ENCODE measurements at places on chromosomes 7 and 10.

DNA sequence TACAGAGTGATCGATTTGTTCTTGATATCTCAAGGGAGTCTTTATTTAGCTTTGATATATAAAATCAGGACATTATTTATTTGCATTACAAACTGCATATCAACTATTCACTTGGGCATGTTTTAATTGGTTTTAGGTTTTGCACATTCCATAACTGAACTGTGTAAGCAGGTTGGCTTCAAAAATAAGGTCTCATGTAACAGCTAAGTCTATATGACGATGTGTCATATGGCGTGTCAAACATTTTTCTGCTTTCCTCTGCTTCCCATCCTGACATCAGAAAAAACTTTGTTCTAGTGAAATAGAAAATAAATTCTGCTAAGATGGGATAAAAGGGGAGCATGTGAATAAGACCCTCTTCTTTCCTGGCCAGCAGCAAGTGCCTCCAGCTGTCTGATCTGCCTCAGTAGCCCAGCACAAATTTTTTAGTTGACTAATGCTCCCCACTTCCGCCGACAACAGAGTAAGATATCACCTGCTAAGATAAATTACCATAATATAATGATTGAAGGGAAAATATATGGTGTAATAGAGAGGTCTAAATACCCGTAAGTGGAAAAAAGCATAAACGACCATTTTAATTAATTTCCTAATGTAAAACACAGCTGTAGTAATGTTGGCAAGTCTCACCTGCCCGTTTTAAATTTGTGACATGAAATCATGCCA, 180.5 kb downstream of the TAX1BP1 start:
- no peak for DNase-seq

DNA sequence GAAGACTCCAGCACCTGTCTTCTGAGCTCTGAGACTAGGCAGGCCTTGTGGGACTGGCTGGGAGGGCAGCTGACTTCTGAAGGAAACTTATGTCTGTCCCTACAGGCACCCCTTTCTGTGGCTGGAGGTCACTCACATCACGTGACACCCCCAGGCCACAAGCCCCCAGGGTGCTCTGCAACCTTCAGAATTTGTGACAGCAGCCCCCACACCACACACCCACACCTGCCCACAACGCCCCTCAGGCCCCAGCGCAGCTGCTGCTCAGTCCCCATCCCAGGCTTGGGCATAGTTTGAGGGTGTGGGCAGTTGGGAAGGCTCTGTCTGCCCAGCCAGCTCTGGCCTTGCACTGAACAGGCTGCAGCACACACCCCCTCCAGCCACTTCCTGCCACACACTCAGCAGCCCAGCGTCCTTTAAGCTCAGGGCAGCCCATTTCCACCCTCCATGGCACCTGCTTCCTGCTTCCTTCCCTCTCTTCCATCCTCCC, 80.0 kb upstream of the UNC5B start:
- DNase-seq = no peak

DNA sequence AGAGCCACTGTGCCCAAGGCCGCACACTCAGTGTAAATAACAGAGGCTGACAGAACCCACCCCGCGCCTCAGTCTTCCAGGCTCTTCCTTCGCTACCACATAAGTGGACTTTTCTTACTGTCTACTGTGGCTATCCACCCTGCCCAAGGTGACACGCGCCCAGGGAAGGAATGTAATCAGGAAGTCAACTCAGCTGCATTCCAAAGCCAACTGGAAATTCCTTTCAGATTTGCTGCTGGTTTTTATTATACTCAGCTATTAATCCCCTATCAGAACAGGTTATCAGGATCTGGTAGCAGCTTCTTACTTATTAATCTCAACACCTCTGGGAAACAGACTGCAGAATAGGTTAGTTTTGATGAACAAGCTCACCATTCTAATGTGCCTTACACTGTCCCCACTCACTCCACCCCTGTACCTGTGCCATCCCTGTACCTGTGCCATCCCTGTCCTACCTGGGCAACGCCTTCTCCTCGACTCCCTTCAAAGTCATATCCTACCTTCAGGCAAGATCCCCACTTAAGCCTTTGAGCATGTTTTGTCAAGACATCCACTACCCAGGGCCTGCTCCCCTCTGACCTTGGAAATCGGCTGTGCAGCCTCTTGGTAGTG, 90.7 kb downstream of the NHLRC2 start:
- DNase-seq = no peak

GRCh38 chr7:70660819-70661191, 471.1 kb upstream of the GALNT17 start:
- DNase-seq = no peak

DNA sequence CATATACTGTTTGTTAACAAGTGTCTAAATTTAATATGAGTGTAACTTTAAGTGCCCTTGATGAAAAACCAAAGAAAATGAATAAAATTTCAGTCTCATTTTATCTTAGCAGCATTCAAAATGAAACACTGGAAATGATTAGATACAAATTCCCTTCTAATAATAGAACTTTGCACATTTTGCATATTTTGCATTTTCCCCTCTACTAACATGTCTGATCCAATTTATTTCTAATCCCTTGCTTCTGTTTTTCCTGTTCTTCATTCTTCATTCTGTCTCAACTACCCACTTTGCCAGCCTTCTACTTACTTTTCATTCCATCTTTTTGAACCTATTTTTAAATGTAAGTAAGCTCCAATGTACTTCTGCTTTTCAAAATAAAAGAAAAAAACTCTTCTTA, 42.7 kb upstream of the SEMA3D start:
- DNase-seq = no peak

DNA sequence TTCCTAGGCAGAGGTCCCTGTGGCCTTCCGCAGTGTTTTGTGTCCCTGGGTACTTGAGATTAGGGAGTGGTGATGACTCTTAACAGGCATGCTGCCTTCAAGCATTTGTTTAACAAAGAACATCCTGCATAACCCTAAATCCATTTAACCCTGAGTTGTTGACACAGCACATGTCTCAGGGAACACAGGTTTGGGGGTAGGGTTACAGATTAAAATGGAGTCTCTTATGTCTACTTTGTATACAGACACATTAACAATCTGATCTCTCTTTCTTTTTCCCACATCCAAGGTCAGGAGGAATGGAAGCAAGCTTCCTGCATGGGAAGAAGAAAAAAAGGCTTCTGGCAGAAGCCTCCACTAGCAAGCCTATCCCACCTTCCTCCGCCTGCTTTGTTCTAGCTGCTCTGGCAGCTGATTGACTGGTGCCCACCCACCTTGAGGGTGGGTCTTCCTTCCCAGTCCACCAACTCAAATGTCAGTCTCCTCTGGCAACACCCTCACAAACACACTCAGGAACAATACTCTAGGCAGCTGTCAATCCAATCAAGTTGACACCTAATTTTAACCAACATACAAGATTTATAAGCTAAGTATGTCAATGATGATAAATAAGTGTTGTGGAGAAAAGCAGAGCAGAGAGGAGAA, 176.5 kb upstream of the CCZ1B start:
- no peak for DNase-seq

- no peak for DNase-seq
Measured at GRCh38 chr7:19351341-19352304, 206.4 kb upstream of the FERD3L start.

GRCh38 chr10:45308707-45309106, 6.7 kb downstream of the OR13A1 start:
- no peak for DNase-seq

GRCh38 chr7:130359276-130359857, 14.8 kb downstream of the CPA5 start:
- no peak for DNase-seq

- DNase-seq = no peak
Measured at GRCh38 chr7:27151341-27151930, 947 bp downstream of the HOXA3 start.

DNA sequence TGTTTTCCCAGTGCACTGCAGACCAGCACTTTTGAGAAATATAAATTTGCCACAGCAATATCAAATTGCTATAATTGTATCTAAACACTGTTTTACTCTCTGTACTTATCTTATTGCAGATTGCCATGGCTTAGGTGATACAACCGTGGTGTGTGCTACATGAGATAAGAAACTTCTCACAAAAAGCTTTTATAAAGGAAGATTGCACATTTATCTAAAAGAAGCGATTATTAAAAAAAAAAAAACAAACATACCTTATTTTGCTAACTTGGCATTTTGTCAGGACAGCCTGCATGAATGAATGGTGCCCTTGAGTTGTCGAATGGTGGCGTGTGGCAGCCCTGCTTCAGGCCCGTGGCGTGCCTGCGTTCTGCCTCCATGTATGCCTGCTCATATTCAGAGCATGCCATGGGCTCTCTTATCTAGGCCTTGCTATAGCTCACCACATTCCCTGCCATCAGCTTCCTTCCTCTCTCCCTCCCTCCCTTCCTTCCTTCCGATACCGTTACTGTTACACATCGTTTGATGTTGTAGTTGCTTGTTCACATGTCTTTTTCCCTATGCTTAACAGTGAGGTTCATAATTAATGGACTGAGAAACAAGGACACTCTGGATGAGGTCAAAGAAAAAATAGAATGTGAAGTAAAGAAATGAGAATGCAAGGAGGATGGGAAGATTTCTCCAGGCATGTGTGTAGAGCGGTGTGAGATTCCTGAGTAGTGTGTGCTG, 34.9 kb downstream of the PRKAR2B start:
- DNase-seq = no peak

- DNase-seq = no peak
Measured at GRCh38 chr10:60817398-60817805, 39.1 kb downstream of the CDK1 start.

DNA sequence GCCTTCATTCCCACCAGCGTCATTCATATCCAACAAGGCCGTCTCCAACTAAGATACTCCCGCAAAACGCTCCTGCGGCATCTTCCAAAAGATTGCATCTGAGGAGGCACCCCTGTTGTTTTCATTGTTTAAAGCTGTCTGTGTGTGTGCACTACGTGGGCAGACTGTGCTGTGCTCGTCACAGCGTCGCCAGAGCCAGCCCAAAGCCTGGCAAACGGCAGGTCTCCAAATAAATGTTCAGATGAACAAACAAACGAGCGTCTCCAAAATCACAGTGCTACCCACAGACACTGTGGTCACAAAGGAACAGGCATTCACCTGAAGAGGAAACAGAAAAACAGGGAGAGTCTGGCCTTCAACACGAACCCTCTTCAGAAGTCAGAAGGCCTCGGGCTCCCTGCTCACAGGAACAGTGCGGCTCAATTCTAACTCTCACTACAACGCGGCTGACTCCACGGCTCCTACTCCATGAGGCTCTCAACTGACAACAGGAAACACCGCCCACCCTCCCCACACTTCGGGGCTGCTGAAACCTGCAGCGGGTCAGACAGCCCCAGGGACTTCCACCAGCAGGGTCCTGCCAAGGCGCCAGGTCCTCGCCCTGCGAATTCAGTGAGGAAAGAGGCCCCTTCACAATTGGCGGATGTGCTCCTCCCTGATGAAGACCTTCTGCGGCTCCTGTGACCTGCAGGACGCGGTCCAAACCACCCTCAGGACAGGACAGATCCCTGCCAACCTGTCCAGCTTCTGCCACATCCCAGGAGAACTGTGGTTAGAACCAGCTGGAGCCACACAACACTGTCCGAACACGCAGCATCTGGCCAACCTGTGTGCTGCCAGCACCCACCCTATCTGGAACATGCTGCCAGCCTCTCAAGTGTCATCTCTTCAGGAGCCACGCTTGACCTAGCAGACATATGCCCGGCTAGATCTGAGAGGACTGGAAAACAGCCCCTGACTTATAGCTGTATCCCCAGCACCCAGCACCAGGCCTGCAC, 36.1 kb downstream of the MAD1L1 start:
- DNase-seq = no peak

DNA sequence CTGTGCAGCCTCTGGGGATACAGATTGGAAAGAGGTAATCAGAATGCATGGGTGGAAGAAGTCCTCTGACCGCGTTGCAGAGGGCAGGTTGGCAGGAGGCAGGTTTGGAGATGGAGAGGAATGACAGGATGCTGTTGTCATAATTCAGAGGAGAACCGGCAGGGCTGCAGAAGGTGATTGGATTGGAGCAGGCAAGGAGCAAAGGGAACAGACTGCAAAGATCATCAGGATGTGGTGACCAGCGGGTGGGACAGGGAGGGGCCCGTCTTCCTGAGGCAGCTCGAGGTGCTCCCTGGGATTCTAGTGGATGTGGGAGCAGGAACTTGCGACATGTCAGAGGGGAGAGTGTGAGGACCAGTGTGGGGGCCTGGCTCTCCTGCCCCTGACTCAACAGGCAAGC, 78.5 kb upstream of the PPIF start:
- no peak for DNase-seq

DNA sequence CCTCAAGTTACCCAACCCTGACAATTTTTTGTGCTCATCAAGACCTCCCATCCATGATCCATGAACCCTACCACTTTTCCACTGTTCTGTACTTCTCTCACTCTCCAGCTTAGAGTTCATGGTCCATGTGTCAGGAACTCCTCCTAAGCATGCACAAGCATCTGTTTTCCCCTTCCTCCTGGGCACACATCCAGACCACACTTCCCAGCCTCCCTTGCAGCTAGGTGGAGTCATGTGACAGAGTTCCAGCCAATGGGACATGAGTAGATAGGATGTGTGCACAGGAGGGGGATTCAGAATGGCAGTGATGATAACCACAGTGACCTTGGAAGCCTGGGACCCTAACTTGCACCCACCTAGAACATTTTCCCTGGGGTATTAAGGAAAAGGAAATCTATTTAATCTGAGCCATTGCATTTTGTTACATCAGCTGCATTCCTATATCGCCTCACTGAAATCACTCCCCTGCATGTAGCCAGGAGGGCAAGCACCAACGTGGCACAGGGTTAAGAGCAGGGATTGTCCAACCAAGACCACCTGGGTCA, 9.6 kb upstream of the FRMPD2 start:
- DNase-seq = no peak

DNA sequence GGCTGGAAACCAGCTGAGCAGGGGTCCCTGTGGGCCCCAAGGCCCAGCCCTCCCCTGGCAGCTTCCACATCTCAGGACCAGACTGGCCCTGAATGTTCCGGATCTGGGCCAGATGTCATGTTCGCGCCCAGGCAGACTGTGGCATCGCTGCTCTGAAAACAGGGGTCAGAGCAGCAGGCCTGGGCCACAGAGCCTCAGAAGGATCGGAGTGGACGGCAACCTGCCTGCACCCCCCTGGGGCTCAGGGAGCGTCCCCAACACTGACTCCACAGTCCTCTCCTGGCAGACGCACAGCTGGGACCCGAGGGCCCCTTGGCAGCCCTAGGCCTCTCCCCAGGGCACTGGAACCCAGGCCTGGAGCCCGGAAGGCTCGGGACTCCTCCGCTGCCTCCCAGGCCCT, 91.3 kb upstream of the DNAAF5 start:
- DNase-seq = no peak

DNA sequence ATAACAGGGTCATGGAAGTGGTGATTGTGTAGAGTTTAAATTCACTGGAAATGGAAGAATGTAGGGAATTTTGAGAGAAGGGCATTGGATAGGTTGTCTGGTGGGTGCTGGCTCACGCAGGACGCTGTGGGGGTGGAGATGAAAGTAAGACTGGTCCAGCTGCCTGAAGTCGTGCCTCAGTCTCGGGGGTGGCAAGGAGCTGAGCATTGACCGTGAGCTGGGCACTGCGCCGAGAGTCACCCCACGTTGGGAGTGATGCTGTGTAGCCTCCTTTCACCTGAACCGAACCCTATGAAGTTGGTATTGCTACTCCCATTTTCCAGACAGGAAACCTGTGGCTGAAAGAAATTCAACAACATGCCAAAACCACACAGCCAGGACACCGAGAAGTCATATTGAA, 99.2 kb downstream of the ACTR3B start:
- DNase-seq = no peak

GRCh38 chr10:116203661-116204060, 69.3 kb downstream of the GFRA1 start:
- DNase-seq = no peak

Data from stimulated activated CD8-positive, alpha-beta memory T cell treated with anti-CD3 and anti-CD28 coated beads, Interleukin-15, amount 100 ng/mL, for 48 hours (primary cell).